GM23338 (cell line): ENCODE measurements at places on chromosomes 4 and X. TPM values are rescaled to one million over a fixed set of nuclear protein-coding genes. Genes with fewer than 3 reads are reported as not detected.

NDST3 gene
- 0.31 and 0.56 TPM in 2 replicates for total RNA-seq

DNA sequence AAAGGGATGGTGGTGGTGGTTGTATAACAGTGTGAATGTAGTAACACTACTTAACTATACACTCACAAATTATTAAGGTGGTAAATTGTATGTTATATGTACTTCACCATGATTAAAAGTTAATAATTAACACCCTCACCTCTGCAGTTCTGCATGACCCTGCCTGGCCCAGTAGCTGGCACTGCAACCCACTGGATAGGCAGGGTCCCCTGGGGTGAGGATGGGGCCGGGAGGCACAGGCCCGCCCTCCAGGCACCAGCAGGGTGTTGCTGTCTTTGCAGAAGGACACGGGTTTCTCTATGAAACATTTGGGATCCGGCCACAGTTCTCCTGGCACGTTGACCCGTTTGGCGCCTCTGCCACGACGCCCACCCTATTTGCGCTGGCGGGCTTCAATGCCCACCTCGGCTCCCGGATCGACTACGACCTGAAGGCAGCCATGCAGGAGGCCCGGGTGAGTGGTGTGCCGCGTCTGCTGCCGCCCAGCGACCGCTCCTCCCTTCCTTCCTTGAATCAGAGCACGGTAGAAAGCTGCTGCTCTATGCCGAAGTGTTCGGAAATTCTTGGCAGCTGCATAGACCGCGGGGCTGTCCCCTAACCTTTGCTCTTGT is 11.8 kb downstream of the MAN2B2 start:
- H3K27ac ChIP-seq: no peak overlapping the region
- H3K4me1 ChIP-seq: no peaks in the 10 kb centered on the region
- H3K27me3 ChIP-seq: no peaks in the 10 kb centered on the region
- no peak overlapping the region for H3K4me3 ChIP-seq

- no peak overlapping the region for H3K4me3 ChIP-seq
- no peak for DNase-seq
- H3K4me1 ChIP-seq: no peaks in the 10 kb centered on the region
- H3K36me3 ChIP-seq: no peaks in the 10 kb centered on the region
- no peak overlapping the region for H3K27ac ChIP-seq
These were observed 136.4 kb upstream of the FAM9C start for GRCh38 chrX:13180807-13181206.

DNA sequence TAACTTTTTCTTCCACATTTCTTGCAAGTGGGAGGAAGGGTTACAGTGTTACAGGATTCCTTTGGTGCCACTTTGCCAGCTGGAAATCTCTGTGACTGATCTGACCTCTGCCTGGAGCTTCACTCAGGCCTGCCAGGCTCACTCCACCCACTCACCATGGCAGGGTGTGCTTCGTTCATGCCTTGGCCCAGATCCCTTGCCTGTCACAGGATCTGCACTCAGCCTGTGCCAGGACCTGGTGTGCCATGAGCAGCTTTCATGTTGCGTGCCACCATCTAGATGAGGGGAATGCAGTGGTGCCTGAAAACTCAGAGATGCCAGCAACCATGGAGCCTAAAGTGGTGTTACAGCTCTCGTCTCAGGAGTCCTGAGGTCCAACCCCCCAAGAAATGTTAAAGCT is 2596.4 kb downstream of the PCDH7 start:
- no peak overlapping the region for H3K27ac ChIP-seq
- H3K4me3 ChIP-seq: no peak overlapping the region
- H3K27me3 ChIP-seq: no peaks in the 10 kb centered on the region
- H3K36me3 ChIP-seq: no peaks in the 10 kb centered on the region

DNA sequence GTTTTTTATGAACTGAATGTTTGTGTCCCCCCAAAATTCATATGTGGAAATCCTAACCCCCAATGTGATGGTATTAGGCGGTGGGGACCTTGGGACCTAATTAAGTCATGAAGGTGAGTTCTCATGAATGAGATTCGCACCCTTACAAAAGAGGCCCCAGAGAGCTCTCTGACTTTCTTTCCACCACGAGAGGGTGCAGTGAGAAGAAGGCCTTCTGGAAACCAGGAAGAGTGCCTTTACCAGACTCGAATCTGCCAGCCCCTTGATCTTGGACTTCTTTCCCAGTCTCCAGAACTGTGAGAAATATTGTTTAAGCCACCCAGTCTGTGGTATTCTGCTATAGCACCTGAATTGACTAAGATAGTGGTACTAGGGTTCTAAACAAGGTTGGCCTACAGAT is 40.8 kb downstream of the STK26 start:
- peaks cover 8% of the 10 kb centered on the region; the same call in 1 of the 2 replicates for H3K36me3 ChIP-seq
- H3K27me3 ChIP-seq: no peaks in the 10 kb centered on the region
- no peak overlapping the region for H3K27ac ChIP-seq
- no peak for DNase-seq
- no peak overlapping the region for H3K4me3 ChIP-seq

GRCh38 chrX:137748827-137749226 is 182.9 kb downstream of the ZIC3 start:
- no peaks in the 10 kb centered on the region for H3K27me3 ChIP-seq
- 0 out of 2 replicates have a peak overlapping the region, but pooled peaks have one; percentile 21 for H3K4me3 ChIP-seq
- H3K36me3 ChIP-seq: no peaks in the 10 kb centered on the region

DNA sequence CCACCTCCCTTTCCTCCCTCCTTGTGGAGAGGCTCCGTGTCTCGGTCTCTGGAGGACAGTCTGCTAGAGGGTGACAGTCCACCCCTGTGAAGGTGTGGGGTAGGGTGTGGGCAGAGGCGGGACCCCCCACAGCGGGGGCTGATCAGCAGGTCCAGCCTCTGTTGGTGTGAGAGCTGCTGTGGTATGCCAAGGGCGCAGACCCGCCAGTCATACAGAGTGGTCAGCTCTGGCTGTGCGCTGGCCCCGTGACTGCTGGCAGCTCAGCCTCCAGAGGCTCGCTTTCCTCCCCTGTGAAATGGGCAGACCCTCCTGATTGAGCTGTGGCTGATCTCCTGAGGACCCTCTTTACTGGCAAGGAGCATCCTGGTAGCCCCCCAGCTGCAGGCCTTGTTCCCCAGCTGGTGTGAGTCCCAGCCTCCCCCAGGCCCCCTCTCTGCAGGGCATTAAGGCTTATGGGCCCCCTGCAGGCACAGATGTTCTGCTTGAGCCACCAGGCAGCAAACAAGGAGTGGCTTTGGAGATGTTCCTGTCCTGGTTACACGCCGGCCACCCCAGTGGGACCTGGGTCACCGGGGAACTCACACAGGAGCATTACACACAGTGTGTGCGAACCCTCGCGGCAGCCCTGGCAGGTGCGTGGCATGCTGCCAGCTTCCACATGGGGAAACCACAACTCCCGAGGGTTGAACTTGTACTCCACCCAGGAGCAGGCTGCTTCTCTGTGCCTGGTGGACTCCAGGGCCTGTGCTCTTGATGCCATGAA is 76.8 kb downstream of the PPP2R2C start:
- H3K27me3 ChIP-seq: no peaks in the 10 kb centered on the region
- DNase-seq: no peak
- H3K36me3 ChIP-seq: no peaks in the 10 kb centered on the region
- H3K27ac ChIP-seq: no peak overlapping the region
- no peaks in the 10 kb centered on the region for H3K4me1 ChIP-seq

DNA sequence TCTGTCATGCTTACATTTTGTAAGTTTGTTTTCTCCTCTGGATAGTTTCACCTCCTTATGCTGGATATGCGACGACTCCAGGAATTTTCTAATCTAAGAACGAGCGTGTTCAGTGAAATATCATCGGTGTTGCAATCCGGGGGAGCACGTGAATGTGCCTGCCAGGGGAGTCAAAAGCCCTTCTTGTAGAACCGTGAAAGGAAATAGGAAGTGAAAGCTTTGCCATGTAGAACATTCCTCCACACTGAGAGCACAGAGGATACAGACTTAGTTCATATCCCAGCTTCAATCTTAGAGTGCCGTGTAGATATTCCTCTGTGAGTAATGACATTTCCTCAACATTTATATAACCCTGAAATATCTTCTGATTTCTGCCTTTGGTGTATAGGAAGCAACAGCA is 121.2 kb downstream of the VEGFC start:
- DNase-seq: no peak
- no peak overlapping the region for H3K27ac ChIP-seq
- H3K4me1 ChIP-seq: peaks cover 3% of the 10 kb centered on the region; the same call in 1 of the 2 replicates
- no peak overlapping the region for H3K4me3 ChIP-seq
- H3K36me3 ChIP-seq: no peaks in the 10 kb centered on the region

- no peaks in the 10 kb centered on the region for H3K4me1 ChIP-seq
- H3K27ac ChIP-seq: 0 out of 2 replicates have a peak overlapping the region, but pooled peaks have one; percentile 74
- no peaks in the 10 kb centered on the region for H3K36me3 ChIP-seq
- H3K4me3 ChIP-seq: no peak overlapping the region
These were observed 16.9 kb downstream of the PLP1 start for GRCh38 chrX:103793545-103793940.

DNA sequence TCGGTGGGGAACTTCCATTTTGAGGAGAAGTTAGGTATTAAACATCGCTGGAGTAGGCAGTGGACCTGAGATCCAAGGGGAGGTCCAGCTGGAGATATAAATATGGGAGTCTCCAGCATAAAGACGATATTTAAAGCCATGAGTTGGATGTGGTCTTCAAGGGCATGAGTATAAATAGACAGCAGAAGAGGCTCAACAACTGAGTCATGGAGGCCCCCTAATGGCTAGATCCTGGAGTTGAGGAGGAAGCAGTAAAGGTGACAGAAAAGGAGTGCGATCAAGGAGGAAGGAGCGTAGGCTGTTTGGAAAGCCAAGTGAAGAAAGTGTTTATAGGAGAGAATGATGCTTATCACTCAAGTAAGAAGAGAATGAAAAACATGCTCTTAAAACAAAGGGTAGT is 18.1 kb upstream of the APBB2 start:
- peak; percentile 37 for DNase-seq
- no peak overlapping the region for H3K4me3 ChIP-seq
